OCI-LY7 (cell line): ENCODE measurements at places on chromosomes 7 and 10.

GRCh38 chr7:131305152-131305551 is 22.5 kb upstream of the MKLN1 start:
- no peak for DNase-seq

DNA sequence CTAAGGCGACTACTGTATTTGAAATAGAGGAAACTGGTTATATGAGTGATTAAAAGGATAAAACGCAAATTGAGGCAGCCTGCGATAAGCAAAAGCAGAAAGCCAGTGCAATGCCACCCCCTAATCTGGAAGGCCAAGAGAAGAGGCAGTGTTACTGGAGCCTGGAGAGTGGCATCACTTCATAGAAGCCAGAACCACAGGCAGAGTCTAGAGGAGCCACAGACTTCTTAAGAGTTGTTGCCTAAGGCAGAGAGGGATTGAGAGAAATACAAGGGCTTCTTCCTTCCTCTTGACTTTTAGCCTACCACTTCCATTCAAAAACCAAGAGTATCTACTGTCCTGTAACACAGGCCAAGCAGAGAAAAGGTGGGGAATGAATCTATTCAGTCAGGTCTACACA is 94.9 kb upstream of the SKAP2 start:
- no peak for DNase-seq

- no peak for DNase-seq
These were observed at the start of gene IGFBP3 for GRCh38 chr7:45920502-45921380. TSS of gene IGFBP3 (minus strand) at chr7:45921272. CDS start at chr7:45921140, 132 bp downstream.

GRCh38 chr7:80781561-80781979 is 137.3 kb downstream of the SEMA3C start:
- DNase-seq: no peak

- no peak for DNase-seq
These were observed 150.5 kb downstream of the THSD7A start for GRCh38 chr7:11681461-11681860.

GRCh38 chr10:119474606-119475005 is 67.9 kb downstream of the RGS10 start:
- DNase-seq: no peak

- DNase-seq: no peak
These were observed 119.0 kb upstream of the RHOBTB1 start for GRCh38 chr10:61063034-61063433.

DNA sequence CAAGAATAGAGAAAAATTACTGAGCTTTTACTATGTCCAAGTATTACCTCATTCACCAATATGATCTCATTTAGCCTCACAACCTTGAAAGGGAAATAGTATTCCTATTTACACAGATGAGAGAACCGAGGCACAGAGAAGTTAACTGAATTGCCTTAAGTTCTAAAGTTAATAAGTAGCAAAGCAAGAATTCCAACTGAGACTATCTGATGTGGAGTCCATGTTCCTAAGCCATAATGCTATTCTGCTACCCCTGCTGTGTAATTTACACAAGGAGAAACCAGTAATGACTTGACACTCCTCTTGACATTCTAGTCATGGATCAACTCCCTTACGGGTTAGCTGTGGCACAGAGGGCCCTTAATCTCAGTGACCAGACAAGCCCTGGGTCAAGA is 60.7 kb downstream of the ABCB4 start:
- DNase-seq: no peak

GRCh38 chr10:19316204-19316870 is 267.7 kb downstream of the MALRD1 start:
- no peak for DNase-seq

- no peak for DNase-seq
These were observed 3.6 kb downstream of the GPR158 start for GRCh38 chr10:25178411-25178810.

- no peak for DNase-seq
These were observed 618.6 kb upstream of the CNTNAP2 start for GRCh38 chr7:145497911-145498525.

DNA sequence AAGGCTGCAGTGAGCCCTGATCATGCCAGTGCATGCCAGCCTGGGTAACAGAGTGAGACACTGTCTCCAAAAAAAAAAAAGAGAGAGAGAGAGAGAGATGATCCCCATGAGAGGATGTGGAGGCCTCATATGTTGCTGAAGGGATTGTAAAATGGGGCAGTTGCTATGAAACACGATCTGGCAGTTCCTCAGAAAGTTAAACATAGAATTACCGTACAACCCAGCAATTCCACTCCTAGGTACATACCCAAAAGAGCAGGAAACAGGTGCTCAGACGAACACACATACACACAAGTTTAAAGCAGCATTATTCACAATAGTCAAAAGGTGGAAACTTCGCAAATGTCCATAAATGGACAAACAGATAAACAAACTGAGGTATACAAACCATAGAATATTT is 27.4 kb upstream of the CYTH3 start:
- no peak for DNase-seq

- DNase-seq: no peak
These were observed 74.9 kb downstream of the NUDCD3 start for GRCh38 chr7:44415510-44415909.

DNA sequence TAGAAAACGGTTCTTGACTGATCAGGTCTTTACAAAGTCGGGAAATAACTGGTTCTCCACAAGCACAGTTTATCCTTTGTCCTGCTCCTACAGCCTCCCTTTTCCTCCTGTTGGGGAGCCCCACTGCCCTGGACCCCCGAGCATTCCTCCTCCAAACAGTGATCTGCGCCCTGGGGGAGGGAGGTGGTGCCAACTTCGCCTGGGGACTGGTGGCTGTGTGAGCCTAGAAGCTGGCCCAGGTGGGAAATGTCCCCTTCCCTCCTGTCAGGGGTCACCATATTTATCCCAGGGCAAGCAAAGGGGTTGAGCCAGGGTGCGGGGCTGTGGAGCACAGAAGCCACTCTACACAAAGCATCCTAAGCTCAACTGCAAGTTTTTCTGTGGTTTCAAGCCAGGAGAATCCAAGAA is 5.2 kb downstream of the HMX3 start:
- no peak for DNase-seq
